Stimulated activated CD4-positive, alpha-beta T cell treated with anti-CD3 and anti-CD28 coated beads, Interleukin-1b, Interleukin-23, amount 100 ng/mL, for 24 hours (primary cell): ENCODE measurements at places on chromosomes 3 and 15.

- DNase-seq, result no peak
Observed at GRCh38 chr3:107117922-107118536, 259.2 kb upstream of the CCDC54 start.

DNA sequence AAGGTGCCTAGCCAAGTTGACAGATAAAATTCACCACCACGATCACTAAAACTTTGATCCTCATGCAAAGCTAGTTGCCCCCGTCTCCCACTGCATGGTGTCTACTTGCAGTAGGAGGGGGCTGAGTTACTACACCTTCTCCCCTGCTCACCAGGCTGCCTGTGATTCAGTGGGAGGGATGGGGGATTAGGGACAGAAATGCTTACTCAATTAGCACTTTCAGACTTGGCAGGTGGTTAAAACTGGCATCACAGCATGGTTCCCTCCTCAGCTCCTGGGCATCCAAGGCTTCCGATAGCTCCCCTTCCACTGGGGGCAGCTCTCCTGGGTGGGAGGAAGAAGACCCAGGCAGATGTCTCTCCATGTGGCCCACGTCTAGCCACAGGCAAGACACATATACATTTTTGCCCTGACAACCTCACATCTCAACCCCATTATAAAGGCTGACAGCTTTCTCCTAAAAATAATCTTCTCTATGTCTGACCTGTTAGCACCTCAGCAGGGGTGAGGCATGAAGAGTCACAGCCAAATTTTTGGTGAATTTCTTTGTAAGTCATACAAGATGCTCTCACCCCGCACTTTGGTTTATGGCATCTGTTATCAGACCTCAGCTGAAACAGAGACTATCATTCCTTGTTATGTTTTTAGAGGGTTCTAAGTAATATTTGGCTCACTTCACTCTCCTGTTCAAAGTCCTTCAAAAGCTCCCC is 369.0 kb downstream of the SV2B start:
- no peak for DNase-seq

GRCh38 chr3:32280262-32280910 is 41.9 kb downstream of the CMTM8 start:
- no peak for DNase-seq

- DNase-seq, result no peak
Observed at GRCh38 chr3:131457220-131457619, 45.6 kb downstream of the MRPL3 start.

GRCh38 chr15:34324933-34325332 is 12.6 kb downstream of the SLC12A6 start:
- no peak for DNase-seq

- DNase-seq, result no peak
Observed at GRCh38 chr3:128983293-128984069, 10.4 kb downstream of the CFAP92 start.

DNA sequence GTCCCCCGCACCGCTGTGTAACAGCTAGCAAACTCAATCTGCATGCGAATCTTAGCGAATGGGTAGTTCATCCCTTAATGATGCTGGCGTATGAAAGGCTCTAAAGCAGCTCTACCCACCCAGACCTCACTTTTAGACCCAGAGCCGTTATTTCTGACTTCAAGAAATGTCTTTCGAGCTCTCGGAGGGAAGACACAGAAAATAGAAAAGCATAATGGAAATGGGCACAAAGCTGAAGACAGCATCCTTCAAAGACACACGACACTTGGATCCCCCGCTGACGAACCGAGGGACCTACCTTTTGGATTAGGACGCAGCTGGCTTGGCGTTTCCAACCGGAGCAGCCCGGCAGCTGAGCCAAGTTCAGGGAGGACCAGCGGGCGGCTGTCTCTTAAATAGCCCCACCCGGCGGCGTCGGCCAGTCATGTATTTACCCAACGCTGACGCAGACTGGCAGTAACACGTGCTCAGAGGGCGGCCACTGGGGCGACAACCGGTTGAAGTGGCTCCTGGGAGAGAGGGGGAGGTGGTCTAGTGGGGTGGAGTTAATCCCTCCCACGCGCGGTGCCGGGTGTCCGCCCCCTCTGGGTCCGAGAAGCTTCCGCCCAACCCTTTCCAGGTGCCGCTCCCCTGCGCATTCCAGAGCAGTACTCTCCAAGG is 1.5 kb downstream of the CCK start:
- no peak for DNase-seq

DNA sequence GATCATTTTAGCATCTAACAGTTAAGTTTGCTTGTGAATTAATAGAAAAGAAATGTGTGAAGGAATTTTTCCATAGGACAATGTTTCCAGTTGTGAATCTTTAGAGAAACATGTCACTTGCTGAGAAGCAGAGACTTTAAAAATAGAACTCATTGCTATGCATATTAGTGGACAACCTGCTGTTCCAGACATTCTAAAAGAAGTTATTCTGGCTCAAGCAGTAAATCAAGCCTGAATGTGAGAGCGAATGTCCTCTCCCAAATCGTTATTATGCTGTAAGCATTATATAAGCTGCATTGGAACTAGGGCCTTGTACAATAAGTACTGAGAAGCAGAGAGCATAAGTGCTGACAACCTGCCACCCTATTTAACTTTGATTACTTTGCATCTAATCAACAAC is 990.9 kb downstream of the PLOD2 start:
- no peak for DNase-seq

GRCh38 chr3:2516762-2517441 is 418.2 kb downstream of the CNTN4 start:
- no peak for DNase-seq

DNA sequence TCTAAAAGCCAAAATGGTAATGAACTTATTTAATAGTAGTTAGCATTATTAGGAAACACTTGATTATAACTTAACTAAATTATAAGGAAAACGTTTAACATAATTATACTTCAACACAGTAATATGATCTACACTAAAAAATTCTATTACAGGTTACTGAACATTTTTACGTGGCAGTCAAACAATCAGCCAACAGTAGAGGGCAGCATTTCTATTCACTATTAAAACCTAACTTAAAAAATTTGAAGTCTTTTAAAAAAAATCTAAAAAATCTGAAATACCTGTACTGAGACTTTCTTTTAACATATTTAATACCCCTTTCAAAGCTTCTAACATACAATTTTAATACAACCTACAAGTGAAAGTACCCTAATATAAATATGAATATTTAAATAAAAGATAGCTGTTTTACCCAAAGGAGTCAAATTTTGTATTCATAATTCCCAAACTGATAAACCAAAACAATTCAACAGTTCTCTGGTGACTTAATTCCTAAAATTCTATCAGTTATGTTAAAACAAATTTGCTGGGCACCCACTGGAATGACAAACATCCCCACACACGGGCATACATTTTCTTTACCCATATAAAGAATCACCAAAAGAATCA is 41.5 kb downstream of the DLG1 start:
- DNase-seq, result peak; percentile 7

GRCh38 chr3:14791343-14791945 is 27.3 kb upstream of the FGD5 start:
- no peak for DNase-seq

- no peak for DNase-seq
Observed at GRCh38 chr3:65883613-65884012, 155.1 kb downstream of the MAGI1 start.

GRCh38 chr15:85542895-85543331 is 162.5 kb downstream of the AKAP13 start:
- DNase-seq, result peak; percentile 3

DNA sequence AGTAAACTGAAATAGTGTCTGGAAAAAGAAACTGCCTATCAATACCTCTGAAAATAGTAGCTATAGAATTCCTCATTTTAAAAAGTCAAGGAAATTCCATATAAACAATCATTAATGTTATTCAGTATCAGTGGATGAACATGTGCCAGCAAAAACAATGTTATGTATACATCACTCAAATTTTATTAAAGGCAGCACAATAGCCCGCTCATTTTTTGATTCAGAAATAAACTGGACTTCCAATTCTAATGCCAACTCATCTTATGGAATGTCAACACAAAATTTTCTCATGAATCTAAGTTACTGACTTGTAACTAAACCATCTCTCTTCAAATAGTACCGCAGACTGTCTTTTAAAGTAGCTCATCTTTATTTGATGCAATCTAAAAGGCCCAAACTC is 19.0 kb downstream of the THBS1 start:
- no peak for DNase-seq
